ENCODE measurements at places on chromosomes 5 and 9.

DNA sequence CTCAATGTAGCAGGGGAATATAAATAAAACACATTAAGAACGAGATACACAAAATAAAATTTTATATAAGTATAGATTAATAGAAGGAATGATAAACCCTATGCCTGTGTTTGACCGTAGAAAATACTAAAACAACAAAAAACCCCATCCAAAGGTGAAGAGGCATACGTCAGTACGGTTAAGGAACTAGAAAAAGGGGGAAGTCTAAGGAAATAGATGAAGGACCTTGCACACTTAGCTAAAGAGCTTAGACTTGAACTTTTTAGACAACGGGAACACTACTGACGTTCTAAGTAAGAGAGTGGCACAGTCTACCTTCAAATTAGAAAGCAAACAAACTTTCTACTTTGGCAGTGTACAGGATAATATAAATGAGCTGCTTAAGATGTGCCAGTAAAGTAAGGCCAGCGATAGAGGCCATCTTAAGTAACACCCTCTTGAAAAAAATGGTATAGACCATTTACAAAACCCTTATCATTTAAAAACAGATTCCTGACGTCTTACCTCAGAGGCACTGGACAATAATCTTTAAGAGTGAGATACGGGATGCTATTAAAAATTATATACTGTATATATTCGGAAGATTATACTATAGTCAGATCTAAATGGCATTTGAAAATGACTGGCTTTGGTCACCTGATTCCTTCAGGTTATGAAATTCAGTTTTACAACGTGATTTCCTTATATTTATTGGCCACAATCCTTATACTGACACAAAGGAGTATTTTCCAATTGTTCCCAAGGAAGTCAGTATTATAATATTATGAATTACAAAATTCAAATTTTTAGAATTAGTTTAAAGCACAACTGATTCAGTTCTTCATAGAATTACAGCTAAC, 8.5 kb downstream of the PANK3 start:
- no peak for DNase-seq

GRCh38 chr9:19026375-19026774, 6.6 kb downstream of the SAXO1 start:
- no peak for DNase-seq

- DNase-seq, result peak; percentile 65
Observed at GRCh38 chr5:83919071-83920041, 198.7 kb upstream of the HAPLN1 start.

DNA sequence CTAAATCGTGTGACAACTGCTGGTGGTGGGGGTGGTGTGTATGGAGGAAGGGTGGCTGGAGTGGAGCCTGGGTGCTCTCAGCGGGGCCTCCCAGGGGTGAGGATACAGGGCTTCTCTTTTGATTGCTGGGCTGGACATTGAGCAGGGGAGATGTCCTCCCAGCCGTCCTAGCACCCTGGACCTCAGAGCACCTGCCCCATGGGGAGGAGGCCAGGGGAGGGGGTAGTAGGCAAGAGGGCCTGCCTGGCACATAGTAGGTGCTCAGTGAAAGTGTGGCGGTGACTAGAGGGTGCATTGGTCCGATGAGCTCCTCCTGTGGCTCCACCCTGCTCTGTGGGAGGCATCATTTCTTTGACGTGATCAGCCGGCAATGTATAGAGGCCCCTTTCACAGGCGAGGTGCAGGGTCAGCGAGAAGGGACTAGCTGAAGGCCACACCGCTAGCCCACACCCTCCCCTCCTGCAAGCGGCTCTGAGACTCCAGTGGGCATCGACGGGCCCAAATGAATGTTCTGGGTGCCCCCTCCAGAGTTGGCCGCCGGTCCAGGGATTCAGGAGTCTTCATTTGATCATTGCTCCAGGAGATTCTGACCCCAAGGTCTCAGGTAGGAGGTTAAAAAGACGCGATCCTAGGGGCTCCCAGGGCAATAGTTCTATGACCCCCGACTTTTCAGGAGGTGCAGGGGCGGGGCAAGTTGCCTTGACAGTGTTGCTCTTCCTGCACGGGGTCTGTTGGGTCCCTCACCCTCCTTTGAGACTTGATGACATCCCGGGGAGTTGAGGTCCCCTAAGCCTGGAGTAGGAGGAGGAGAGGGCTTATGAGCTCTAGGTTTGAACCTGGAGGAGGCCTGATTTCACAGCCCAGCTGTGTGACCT, 255.5 kb downstream of the PBX3 start:
- DNase-seq, result no peak

DNA sequence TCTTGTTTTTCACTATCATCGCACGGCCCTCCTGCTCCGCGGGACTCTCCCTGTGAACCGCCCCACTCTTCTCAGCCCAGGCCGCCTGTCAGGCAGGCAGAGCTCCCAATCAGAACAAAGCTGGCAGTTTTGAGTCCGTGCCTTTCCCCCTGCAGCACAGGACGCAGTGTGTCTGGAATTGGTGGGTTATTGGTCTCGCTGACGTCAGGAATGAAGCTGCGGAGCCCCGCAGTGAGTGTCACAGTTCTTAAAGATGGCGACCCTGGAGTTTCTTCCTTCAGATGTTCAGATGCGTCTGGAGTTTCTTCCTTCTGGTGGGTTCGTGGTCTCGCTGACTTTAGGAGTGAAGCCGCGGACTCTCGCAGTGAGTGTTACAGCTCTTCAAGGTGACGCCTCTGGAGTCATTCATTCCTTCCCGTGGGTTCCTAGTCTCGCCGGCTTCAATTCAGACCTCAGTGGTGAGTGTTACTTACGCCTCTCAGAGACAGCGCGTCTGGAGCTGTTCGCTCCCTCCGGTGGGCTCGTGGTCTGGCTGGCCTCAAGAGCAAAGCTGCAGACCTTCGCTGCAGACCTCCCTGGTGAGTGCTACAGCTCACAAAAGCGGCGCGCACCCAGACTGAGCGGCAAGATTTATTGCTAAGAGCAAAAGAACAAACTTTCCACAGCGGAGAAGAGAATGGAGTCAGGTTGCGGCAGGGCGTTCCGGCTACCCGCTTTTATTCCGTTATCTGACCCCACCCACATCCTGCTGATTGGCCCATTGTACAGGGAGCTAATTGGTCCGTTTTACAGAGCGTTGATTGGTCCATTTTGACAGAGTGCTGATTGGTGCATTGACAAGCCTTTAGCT, 7.4 kb downstream of the ZDHHC11B start:
- no peak for DNase-seq

DNA sequence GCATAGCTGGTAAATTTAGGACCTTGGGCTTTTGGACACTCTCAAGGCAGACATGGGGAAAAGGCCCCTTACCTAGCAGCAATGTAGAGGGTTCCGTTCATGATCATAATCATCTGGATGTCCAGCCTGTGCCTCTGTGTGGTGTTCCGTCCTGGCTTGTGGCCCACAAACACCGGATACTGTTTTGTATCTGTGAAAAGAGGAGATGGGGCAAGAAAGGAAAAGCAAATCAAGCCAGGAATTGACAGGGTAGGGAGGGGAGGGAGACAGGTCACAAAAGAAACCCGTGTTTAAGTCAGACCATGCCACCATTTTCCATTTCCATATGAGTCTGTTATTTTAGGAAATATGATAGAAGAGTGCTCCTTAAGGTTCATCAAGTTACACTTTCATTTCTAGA, 72.5 kb downstream of the SEMA6A start:
- DNase-seq, result no peak

GRCh38 chr9:114285166-114285867, 37.6 kb upstream of the ORM1 start:
- DNase-seq, result no peak

DNA sequence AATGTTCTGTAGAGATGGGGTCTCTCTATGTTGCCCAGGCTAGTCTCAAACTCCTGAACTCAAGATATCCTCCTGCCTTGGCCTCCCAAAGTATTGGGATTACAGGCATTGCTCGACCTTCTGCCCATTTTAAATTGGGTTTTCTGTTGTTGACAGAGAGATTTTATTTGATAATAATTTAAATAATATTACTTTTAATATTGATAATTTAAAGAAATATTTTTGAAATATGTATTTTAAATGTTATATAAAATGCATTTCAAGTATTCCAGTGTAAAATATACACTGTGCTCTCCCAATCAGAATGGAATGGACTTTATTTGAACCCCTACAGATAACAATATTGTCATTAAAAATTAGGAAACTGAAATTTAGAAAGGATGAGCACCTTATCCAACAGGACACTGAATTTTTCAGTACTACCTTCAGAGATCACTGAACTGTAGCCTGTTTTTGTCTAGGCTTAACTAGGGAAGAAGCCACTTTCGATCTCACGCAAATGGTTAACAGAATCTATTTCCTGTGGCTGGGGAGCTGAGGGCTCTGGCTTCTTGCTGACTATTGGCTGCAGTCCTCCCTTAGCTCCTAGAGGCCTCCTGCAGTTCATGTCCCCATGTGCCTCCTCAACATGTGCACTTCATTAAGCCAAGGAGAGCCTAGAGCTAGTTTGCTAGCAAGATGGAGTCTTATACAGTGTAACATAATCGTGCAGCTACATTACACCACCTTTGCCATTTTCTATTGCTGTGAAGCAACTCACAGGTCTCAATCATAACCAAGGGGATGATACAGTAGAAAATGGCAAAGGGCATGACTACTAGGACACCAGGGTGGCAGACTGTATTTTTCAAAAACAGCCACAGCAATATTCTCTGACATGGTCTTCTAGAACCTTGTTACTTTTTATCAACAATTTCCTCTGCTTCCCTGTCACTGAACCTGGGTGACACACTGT, 150.0 kb downstream of the CDC42SE2 start:
- DNase-seq, result no peak

- DNase-seq, result no peak
Observed at GRCh38 chr5:39178171-39178570, 41.2 kb downstream of the FYB1 start.

DNA sequence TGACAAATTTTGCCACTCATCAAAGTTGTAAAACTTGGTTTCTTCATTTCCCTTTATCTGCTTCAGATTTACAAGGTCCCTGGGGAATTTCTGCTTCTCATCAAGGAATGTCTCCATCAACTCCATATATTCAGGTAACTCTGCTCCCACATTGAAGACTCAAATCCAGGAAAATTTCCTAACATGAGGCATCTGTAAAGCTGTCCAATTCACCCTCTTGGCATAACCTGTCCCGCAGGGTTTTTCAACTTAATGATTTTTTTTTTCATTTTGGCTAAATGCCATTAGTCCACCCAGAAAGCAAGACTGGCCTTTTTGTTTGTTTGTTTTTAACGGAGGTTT, 50.2 kb upstream of the SLC30A5 start:
- DNase-seq, result no peak

DNA sequence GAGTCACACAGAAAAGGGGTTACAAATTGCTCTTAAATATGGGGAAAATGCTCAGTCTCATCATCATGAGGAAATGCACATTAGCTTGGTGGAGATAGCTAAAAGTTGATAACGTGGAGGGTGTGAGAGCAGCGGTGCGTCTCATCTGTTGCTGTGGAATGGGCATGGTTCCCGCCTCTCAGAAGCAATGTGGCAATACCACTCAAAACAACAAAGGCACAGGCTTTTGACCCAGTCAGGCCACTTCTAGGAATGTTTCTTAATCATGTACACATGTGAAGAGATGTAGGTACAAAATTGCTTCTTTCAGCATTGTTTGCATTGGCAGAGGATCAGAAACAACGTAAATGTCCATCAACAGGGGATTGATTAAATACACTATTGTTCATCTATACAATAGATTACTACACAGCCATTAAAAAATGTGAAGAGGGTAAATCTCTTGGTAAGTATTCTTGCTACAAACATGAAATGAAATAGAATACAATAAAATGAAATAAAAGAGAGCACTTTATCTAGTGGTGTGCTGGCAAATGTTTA, 212.6 kb upstream of the MSX2 start:
- DNase-seq, result no peak

DNA sequence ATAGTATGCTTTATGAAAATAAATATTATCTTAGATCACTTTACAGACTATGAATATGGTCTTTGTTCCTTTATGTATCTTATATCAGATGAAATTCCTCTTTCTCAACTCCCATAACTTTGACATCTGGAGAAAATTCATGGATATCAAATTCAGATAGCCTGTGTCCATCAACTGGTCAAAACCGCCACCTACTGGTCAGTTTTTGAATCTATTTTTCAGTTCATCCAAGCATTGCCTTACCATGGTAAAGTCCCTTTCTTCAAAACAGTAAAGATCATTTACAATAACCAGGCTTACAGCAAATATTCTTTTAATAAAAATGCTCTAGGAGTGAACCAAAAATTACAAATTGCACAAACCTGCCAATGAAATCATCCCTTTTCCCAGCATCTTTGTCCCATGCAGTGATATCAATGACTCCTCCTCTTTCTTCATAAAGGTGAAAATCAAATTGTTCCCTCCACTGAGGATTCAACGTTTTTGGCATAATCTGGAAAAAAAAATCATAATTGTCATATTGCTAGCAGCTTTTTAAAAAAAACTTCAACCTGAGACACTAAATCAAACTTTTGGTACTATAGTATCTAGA, 290.5 kb downstream of the SLF1 start:
- peak; percentile 38 for DNase-seq

GRCh38 chr9:38066914-38067858, 1.8 kb downstream of the SHB start:
- DNase-seq, result no peak

DNA sequence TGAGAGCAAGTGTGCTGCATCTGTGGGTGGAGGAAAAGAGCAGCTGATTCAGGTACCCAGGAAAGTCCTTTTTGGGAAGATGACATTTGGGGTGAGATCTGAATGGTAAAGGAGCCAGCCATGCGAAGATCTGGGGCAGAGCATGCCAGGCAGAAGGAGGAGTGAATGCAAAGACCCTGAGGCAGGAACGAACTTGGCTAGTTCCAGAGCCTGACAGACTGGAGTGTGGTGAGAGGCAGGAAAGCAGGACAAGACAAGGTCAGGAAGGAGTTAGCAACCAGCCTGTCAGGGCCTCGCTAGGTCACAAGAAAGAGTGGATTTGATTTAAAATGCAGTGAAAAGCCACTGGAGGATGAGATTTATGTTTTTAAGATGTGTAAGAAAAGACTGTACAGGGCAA, 28.2 kb downstream of the RGS7BP start:
- DNase-seq, result no peak

- DNase-seq, result no peak
Observed at GRCh38 chr5:93462916-93463315, 118.1 kb downstream of the NR2F1-AS1 start.

DNA sequence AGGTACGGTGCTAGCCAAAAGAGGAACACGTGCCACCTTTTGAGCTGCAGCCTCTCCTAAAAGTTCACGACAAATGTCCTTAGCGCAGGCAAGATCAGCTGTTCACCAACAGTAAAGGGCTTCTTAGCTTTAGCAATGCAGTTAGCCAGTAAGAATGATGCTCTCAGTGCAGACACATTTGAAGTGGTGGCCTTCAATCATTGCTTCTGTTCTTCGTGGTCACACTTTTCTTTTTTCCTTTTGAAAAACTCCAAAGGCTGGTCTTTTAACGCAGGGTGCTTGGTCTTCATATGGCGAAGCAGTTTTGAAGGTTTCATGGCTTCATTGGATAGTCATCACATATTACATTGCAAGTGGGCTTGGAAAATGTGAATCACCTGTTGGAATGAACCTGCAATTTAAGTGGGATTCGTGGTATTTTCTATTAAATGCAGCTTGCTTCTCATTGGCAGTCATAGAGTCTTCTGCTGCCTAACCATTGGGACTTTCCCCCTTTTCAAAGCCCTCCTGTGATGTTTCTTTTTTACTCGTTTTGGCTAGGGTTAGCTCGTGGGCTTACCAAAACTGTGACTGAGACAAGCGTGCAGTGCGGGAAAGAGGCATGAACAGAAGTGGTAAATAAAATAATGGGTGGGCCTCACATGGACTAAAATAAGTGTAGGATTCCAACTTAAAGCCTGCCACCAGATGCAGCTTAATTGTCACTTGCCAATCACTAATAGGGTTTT, 100.9 kb downstream of the MRPL36 start:
- DNase-seq, result no peak

Data from SK-N-DZ (cell line).